Hippocampal formation (tissue), 2 donors: ENCODE measurements at places on chromosomes 7 and 10.

DNA sequence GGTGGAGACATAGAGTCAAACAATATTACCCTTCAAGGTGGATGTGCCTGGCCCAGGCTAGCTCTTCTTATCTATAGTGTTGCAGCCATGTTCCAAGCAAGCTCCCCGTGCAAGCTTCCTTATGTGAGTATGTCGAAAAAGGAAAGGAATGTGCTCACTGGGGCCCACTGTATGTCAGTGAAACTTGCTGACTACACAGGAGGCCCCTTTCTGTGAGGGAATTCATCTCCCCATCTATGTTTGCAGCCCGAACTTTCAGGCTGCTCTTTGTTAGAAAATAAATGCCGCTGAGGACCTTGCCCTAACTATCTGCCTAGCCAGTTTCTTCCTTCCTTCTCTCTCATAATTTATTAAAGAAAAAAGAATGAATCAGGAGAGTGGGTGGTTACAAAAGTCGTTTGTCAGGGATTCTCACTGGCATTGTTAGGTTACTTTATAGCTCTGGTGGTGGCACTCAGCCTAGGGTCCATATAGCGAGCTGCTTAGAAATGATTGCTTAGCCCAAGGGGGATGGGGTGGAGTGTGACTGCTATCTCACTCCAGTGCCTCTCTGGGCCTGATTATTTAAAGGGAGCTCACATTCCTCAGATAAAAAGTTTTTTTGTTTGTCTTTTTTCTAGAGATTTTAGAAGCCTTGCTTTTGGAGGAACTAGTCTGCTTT is 302.1 kb downstream of the ABCA13 start:
- DNase-seq, result no peak

DNA sequence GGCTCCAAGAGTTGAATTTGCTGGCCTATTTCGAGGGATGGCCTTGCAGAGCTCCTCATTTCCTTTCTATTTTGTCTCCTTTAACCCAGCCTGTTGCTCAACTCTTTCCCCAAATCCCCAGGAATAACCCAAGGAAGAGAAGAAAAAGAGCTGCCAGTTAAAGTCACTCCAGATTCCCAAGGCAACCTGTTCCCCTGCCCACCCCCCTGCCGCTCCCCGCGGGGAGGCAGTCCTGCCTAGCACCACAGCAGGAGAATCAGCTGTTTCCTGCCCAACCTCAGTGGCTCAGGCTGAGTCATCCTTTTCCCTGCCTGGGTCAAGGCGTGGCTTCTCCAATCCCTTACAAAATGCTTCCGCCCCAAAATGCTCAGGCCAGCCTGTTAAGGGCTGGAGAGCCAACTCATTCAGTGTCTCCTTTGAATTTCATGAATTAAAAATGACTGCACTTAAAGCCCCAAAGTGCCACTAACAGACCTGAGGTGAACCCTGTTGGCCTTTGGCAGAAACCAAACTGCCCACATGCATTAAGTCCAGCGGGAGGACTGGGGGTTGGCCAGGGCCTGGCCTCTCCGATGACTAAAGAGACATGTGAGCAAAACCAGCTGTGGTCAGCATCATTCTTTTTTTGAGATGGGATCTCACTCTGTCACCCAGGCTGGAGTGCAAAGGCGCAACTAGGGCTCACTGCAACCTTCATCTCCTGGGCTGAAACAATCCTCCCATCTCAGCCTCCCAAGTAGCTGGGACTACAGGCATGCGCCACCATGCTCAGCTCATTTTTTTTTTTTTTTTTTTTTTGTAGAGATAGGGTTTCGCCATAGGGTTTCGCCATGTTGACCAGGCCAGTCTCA is 83.2 kb upstream of the KIF5B start:
- peak; percentile 11 for DNase-seq

GRCh38 chr7:45384499-45384898 is 189.7 kb upstream of the ADCY1 start:
- DNase-seq, result no peak

GRCh38 chr7:134602881-134603451 is 43.7 kb upstream of the BPGM start:
- DNase-seq, result no peak

DNA sequence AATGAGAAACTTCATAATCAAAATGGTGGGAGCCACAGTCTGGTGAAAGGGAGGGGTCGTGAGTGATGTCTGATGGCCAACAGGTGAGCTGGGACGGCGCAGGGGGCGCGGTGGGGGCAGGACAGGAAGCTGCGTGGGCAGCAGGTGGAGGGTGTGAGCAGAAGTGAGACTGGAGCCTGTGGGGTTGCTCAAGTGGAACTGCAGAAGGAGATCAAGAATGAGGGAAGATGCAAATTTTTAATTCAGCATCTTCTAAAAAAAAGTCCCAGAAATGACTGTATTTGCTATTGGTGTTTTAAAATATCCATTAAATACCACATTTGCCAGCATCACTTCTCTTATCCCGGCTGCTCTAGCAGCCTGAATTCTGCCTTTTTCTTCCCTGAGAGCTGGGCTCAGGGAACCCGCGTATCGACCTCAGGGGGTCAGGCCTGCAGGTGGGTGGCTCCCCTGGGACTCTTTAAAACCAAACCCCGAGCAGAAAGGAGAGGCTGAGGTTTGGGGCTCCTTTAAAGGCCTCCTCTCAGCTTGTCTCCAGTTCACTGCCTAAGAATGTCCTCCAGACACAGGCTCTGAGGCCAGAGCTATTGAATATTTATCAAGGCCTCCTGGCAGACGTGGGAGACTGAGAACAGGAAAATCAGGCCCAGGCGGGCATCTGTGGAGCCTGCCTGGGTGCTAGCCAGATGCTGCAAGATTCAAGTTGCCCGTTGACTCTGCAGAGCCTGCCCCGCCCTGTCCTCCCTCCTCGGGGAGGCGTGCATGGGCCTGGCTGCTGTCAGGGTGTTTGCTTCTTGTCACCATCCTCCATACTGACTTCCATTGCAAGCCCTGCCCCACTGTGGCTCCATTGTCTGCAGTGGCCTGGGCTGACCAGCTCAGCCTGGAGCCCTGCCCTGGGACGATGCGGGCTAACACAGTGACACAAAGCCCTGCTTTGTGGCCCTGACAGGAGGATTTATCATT is 53.9 kb downstream of the SYPL1 start:
- peak; percentile 92 for DNase-seq

DNA sequence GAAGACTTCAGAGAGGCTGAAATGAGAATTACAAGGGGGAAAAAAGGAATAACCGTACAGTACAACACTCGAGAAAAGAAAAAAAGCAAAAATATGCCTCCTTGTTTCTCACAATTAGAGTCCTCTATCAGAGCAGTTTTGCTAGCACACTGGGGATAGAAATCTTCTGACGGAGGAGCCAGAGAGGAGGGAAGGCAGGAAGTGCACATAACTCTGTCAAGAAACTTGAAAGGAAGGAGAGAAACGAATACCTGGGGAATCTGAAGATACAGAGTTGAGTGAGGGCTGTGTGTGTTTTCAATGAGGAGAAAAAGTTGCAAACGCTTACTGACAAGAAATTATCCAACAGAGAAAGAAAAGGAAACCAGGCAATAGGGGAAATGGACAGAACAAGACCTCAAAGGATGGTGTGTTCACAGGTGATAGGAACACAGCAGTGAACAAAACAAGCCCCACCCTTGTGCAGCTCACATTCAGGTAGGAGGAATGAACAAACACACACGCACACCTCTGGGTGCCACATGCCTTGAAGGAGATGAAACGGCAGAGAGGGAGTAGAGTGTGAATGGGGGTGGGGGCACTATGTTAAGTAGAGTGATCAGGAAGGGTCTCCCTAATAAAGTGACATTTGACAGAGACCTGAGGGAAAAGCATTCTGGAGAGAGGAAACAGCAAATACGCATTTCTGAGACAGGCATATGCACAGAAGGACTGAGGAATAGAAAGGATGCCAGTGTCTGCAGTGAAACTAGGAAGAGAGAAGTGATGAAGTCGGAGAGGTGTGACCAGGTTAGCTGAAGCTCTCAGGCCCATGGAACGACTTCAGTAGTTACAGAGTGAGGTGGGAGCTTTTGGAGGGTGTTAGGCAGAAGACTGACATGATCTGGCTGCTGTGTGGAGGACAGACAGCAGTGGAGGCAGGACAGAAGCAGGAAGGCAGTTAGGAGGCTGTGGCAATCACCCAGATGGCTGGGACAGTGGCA is 46.7 kb upstream of the SPOCK2 start:
- DNase-seq, result no peak

DNA sequence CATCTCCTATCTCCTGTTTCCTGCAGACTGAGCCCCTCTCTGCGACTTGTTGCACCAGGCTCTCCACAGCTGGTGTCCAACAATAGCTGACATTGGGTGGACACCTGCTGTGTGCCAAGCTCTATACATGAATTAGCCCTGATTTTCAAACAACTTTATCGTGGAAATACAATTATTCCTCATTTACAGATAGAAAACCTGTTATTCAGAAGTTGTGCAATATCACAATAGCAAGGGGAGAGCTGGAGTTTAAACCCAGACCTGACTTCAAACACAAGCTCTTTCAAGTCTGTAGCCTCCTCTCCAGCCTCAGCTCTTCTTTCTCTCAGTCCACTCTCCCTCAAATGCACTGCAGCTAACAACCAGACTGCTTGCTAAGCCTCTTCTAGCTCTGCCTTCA is 168.8 kb downstream of the HECW1 start:
- DNase-seq, result no peak

- peak; percentile 58 for DNase-seq
These were observed 9.3 kb upstream of the TET1 start for GRCh38 chr10:68550747-68551411.

DNA sequence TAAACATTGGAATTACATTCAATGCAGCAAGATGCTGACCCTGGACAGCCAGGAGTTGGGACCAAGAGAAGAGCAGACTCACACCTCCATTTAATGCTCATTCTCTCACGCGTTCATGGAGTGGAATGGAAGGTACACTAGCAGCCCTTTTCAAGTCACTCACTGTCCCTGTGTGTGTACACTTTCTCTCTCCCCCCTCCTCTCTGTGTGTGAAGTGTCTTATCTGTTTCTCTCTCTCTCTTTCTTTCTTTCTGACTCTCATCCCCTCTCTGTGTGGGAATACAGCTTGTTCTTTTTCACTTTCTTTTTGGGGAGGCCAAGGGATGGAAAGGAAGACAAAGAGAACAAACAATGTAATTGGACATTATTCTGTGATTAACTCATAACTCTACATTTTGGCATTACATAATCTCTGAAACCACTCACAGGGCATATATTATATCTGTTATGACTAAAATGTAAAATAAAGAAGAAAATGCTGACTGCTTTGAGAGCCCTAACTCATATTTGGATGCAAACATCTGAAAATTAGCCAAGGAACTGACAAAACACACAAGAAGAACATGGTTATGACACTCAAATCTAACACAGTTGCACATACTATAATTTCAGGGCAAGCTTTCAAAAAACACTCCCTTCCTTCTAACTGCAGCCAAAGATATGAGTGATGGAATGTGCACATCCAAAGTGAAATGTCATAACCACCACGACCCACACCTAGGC is 188.8 kb downstream of the PARD3 start:
- DNase-seq, result no peak

- no peak for DNase-seq
These were observed 13.2 kb upstream of the ZNF862 start for GRCh38 chr7:149824748-149825566.
